ENCODE measurements at places on chromosomes 12 and 14. TPM values are rescaled to one million over a fixed set of nuclear protein-coding genes. Genes with fewer than 3 reads are reported as not detected.

GRCh38 chr12:50104417-50105366 lies 884 bp downstream of the GPD1 start:
- peak overlapping the region; percentile 29 for H3K4me3 ChIP-seq
- no peak for DNase-seq
- H3K27me3 ChIP-seq = no peaks in the 10 kb centered on the region
- H3K4me1 ChIP-seq = peaks cover 23% of the 10 kb centered on the region
- H3K36me3 ChIP-seq = peaks cover 11% of the 10 kb centered on the region

GRCh38 chr14:100332797-100333196 lies 9.7 kb downstream of the SLC25A47 start:
- no peak overlapping the region for H3K27ac ChIP-seq
- H3K4me3 ChIP-seq = no peak overlapping the region
- no peaks in the 10 kb centered on the region for H3K27me3 ChIP-seq
- H3K4me1 ChIP-seq = no peaks in the 10 kb centered on the region
- DNase-seq = peak; percentile 41

DNA sequence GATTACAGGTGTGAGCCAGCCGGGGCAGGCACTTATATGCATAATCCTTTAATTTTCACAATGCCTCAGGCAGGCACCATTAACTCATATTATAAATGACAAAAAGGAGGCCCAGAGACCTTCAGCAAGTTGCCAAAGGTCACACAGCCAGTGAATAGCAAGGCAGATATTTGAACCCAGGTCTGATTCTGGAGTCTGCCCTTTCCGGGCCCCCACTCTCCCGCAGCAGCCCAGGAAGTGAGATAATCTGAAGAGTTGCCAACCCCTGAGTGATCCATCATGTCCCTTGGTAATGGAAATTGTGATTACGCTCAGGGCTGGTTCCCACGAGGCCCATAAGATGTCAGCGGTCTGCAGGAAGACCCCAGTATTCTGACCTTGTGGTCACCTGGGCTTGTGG lies 95.3 kb upstream of the MED13L start:
- H3K4me1 ChIP-seq = peaks cover 5% of the 10 kb centered on the region
- no peaks in the 10 kb centered on the region for H3K27me3 ChIP-seq
- H3K4me3 ChIP-seq = no peak overlapping the region
- no peaks in the 10 kb centered on the region for H3K36me3 ChIP-seq
- no peak for DNase-seq

The SOAT2 gene
- not detected for total RNA-seq

- H3K4me3 ChIP-seq = no peak overlapping the region
- H3K36me3 ChIP-seq = peaks cover 8% of the 10 kb centered on the region
- no peaks in the 10 kb centered on the region for H3K4me1 ChIP-seq
- no peak overlapping the region for H3K27ac ChIP-seq
Measured at GRCh38 chr12:64065881-64066451, 156.1 kb downstream of the KICS2 start.

DNA sequence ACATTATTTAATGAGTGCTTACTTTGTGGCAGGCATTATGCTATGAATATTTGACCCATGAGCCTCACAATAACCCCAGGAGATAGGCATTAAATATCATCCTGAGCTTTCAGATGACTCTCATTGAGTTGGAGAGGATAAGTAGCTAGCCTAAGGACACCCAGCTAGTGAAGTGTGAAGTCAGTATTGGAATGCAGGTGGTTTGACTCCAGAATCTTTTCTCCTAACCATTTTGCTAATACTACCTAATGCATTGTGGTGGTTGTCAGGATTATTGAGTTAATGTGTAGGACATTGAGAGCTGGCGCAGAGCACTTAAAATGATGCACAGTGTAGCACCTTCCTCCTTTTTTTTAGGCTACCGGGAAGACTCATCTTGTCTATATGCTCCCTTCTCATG lies 3.8 kb upstream of the CDKL1 start:
- no peaks in the 10 kb centered on the region for H3K36me3 ChIP-seq
- no peak overlapping the region for H3K27ac ChIP-seq
- no peak for DNase-seq
- H3K4me1 ChIP-seq = peaks cover 16% of the 10 kb centered on the region
- no peaks in the 10 kb centered on the region for H3K27me3 ChIP-seq
- H3K4me3 ChIP-seq = no peak overlapping the region

DNA sequence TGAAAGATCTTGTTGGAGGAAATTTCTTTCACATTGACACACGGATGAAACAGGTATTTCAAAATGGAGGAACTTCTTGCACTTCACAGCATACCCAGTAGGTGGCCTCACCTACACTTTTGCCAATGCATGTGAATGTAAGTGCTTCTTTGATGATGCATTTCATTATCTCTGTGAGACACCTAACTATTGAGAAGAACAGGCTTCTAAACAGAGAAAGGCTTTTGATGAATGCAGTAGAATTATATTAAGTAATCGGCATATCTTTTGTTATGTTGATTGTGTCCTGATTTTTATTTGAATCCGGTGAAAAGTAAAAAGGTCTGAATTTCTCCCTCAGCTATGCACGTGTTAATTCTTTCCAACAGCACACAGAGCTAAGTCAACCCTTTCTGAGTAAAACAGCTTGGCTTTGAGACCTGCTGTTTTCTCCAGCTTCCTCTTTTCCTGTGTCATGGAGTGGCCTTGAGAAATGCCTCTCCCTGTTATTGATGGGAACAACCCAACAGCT lies 399.0 kb downstream of the NAV3 start:
- no peaks in the 10 kb centered on the region for H3K36me3 ChIP-seq
- H3K4me3 ChIP-seq = no peak overlapping the region
- H3K27me3 ChIP-seq = no peaks in the 10 kb centered on the region
- H3K4me1 ChIP-seq = no peaks in the 10 kb centered on the region
- H3K27ac ChIP-seq = no peak overlapping the region

DNA sequence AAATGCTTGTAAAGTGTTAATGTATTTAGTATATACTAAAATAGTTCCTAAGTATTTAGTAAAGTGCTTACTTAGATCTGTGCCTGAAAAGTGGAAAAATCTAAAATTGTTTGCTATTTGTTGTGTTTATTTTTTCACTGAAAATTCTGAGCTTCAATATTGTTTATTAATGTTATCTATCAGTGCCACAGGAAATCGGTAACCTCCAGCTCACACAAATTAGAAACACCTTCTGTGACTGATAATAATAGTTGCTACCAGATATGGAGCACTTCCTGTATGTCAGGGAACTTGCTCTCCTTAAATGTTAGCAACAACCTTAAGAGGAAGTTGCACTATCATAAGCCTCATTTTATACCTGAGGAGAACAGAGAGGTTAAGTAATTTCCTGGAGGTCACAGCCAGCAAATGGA lies 723 bp upstream of the LRP10 start:
- no peaks in the 10 kb centered on the region for H3K27me3 ChIP-seq
- H3K4me3 ChIP-seq = peak overlapping the region; percentile 87
- DNase-seq = no peak
- H3K4me1 ChIP-seq = peaks cover 29% of the 10 kb centered on the region

The RTN1 gene
- 18.2 TPM for total RNA-seq

- no peak for DNase-seq
- H3K27ac ChIP-seq = no peak overlapping the region
- H3K36me3 ChIP-seq = no peaks in the 10 kb centered on the region
- no peaks in the 10 kb centered on the region for H3K27me3 ChIP-seq
- H3K4me1 ChIP-seq = no peaks in the 10 kb centered on the region
Measured at GRCh38 chr12:85016413-85016812, 19.7 kb downstream of the TSPAN19 start.

The PYM1 gene
- 28.9 TPM for total RNA-seq

DNA sequence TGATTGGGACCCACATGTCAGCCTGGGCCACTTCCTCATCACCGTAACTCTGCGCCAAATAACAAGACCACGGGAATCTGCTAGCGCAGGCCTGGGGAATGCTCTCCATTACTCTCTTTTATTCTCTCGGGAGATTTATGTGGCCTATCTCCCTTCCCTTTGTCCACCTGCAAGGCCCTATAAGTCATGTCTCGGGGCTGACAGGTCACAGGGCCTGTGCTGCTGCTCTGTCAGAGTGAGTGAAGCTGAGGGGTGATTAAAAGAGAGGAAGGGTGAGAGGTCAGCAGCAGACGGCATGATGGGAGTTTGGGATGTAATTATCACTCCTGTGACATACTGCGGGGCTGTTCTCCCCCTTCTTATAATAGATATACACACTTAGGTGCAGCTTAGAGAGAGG lies 26.2 kb upstream of the GPATCH2L start:
- H3K4me3 ChIP-seq = no peak overlapping the region
- no peak for DNase-seq
- H3K36me3 ChIP-seq = no peaks in the 10 kb centered on the region
- no peaks in the 10 kb centered on the region for H3K4me1 ChIP-seq
- peaks cover 12% of the 10 kb centered on the region for H3K27me3 ChIP-seq

GRCh38 chr12:39319180-39319579 lies 123.7 kb downstream of the KIF21A start:
- H3K4me1 ChIP-seq = no peaks in the 10 kb centered on the region
- H3K36me3 ChIP-seq = no peaks in the 10 kb centered on the region
- no peak for DNase-seq
- H3K27me3 ChIP-seq = no peaks in the 10 kb centered on the region
- H3K4me3 ChIP-seq = no peak overlapping the region

GRCh38 chr14:33846100-33846824 lies 104.6 kb downstream of the EGLN3 start:
- no peak overlapping the region for H3K27ac ChIP-seq
- H3K27me3 ChIP-seq = peaks cover 10% of the 10 kb centered on the region
- no peaks in the 10 kb centered on the region for H3K4me1 ChIP-seq
- no peaks in the 10 kb centered on the region for H3K36me3 ChIP-seq
- no peak overlapping the region for H3K4me3 ChIP-seq

GRCh38 chr14:95137164-95137803 lies 20.0 kb downstream of the DICER1 start:
- H3K4me1 ChIP-seq = peaks cover 57% of the 10 kb centered on the region
- H3K36me3 ChIP-seq = peaks cover 11% of the 10 kb centered on the region
- no peak overlapping the region for H3K4me3 ChIP-seq
- peak overlapping the region; percentile 7 for H3K27ac ChIP-seq

DNA sequence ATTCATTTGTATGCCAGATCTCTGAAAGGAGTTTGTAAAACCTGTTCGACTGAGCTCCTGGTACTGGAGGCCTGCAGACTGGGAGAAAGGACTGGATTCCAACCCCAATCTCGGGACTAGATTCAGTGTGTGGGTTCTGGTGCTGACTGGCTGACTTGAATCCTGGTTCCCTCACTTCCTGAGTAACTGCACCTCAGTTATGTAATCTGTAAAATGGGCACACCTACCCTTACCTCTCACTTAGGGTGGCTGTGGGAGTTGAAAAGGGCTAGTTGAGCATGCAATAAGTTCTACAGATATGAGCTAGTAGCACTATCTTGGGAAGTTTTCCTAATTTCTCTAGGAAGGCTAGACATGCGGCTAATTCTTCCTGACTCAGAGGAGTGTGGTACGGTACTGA lies 621.3 kb upstream of the TBX3 start:
- no peak overlapping the region for H3K27ac ChIP-seq
- H3K4me3 ChIP-seq = no peak overlapping the region
- H3K27me3 ChIP-seq = no peaks in the 10 kb centered on the region
- no peaks in the 10 kb centered on the region for H3K36me3 ChIP-seq
- H3K4me1 ChIP-seq = no peaks in the 10 kb centered on the region

DNA sequence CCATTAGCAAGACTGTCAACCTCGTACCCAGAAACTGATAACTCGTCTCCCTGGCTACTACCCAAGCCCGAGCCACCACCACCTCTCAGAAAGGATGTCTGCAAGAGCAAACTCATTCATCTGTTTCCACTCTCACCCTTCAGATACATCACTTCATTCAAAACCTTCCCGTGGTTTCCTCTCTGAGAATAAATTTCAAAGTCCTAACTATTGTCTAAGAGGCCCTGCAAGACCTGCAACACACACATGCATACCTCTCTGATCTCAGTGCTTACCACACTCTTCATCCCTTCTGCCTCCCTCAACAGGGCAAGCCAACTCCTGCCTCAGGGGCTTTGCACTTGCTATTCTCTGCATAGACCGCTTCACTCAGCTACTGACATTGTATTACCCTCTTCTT lies 40.6 kb downstream of the PPP1R13B start:
- DNase-seq = no peak
- no peaks in the 10 kb centered on the region for H3K27me3 ChIP-seq
- peaks cover 38% of the 10 kb centered on the region for H3K4me1 ChIP-seq
- H3K4me3 ChIP-seq = no peak overlapping the region
- H3K36me3 ChIP-seq = no peaks in the 10 kb centered on the region

The ANKS1B gene
- 4.0 TPM for total RNA-seq

The RPGRIP1 gene
- total RNA-seq = 1.1 TPM

The CFAP251 gene
- 8.2 TPM for total RNA-seq

DNA sequence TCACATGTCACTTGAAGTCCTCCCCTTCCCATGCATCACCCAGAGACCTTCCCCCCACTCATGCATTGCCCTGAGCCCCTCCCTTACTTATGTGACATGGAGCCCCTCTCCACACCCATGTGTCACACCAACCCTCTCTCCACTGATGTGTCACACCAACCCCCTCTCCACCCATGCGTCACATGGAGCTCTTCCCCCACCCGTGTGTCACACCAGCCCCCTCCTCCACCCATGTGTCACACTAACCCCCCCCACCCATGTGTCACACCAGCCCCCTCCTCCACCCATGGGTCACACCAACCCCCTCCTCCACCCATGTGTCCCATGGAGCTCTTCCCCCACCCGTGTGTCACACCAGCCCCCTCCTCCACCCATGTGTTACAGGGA lies 30.4 kb downstream of the RTL1 start:
- no peak overlapping the region for H3K4me3 ChIP-seq
- no peak overlapping the region for H3K27ac ChIP-seq
- no peaks in the 10 kb centered on the region for H3K27me3 ChIP-seq
- H3K36me3 ChIP-seq = no peaks in the 10 kb centered on the region
- peak; percentile 4 for DNase-seq

GRCh38 chr14:80381807-80382363 lies 170.6 kb upstream of the DIO2 start:
- H3K36me3 ChIP-seq = no peaks in the 10 kb centered on the region
- H3K4me3 ChIP-seq = no peak overlapping the region
- no peaks in the 10 kb centered on the region for H3K27me3 ChIP-seq
- H3K4me1 ChIP-seq = no peaks in the 10 kb centered on the region
- no peak for DNase-seq

DNA sequence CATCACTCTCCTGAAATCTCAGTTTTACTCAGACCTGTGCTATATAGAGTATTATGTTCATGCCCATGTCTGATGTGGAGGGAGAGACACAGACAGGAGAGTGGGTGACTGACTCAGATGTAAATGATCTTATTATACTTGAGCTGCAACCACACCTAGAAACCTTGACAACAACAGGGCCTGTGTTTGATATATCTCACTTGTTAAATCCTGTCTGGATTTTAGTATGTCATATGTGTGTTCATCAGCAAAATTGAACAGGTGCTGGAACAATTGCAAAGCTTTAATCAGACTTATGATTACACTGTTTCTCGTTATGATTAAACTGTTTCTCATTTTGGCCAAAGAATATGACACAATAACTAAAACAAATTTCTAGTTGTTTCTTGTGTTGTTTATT lies 37.7 kb downstream of the DIP2B start:
- H3K27me3 ChIP-seq = no peaks in the 10 kb centered on the region
- H3K4me3 ChIP-seq = no peak overlapping the region
- H3K4me1 ChIP-seq = peaks cover 6% of the 10 kb centered on the region
- H3K27ac ChIP-seq = no peak overlapping the region
- H3K36me3 ChIP-seq = no peaks in the 10 kb centered on the region
- DNase-seq = no peak

The SIX6 gene
- not detected for total RNA-seq

The SPATA7 gene
- 12.4 TPM for total RNA-seq

The CCDC197 gene
- total RNA-seq = not detected

Data from lower lobe of right lung (tissue), 2 donors.